ENCODE measurements at places on chromosomes 7 and 10.

GRCh38 chr10:10310498-10310897 is 707.2 kb upstream of the CELF2 start:
- no peak for DNase-seq

DNA sequence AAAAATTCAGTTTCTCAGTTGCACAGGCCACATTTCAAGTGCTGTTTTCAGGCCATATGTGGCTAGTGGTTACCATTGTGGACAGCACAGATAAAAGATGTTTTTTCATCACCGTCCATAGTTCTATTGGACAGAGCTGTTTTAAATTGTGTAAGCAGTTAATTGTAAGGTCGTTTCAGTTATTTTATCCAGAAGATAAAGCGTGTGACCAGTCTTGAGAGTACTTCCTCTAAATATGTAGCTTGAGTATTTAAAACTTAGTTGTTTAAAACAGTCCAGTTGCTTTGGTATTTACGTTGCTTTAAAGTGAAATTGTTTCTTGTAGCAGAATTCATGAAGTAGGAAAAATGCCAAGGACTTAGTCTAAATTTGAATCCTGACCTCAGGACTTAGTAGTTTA is 66.9 kb downstream of the ZNRF2 start:
- no peak for DNase-seq

GRCh38 chr10:50439806-50440205 is 183.9 kb downstream of the SGMS1 start:
- no peak for DNase-seq

DNA sequence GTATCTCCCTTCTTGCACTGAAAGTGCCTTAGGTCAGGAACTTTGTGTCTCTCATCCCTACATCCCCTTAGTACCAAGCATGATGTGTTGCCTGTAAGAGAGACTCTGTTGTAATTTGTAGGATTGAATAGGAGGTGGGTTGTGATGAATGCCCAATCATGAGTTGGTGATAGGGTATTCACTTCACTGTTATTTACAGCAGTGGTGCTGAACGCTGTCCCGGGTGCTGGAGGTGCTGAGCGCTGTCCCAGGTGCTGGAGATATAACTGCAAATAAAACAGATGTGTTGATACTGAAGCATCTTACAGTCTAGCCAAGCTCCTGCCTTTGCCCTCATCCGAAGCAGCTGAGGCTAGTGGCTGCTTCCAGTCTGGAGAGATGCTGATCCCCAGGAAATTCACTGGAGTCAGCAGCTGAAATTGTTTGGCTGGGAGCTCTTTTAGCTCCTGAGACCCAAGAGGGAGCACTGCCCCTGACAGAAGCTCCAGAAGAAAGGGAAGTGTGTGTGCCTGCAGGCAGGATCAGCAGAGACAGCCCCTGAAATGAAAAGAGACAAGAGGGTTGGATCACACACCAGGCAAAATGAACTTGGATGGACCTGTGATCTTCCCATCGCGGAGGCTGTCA is 183.4 kb downstream of the SORCS3 start:
- DNase-seq = no peak

DNA sequence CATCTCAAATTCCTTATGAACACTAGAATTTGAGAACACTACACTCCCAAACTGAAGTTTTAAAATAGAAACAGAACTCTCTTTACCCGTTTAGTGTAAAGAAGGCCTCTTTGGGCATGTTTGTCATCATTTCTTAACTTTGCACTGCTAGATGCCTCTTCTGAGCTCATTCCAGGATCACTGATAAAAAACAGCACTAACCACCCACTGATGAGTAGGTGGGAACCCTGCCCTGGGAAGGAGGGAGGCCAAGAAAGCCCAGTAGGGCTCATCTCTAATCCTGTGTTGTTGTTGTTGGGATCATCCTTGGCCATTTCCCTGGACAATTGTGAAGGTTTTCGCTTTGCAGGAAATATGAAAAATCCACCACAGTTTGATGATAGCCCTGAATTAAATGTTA is 68.2 kb downstream of the CUBN start:
- no peak for DNase-seq

GRCh38 chr7:31981874-31982390 is 88.3 kb downstream of the PDE1C start:
- no peak for DNase-seq

- DNase-seq = no peak
Observed at GRCh38 chr10:10967581-10968256, 50.0 kb upstream of the CELF2 start.

- DNase-seq = no peak
Observed at GRCh38 chr7:158377800-158378623, 209.6 kb downstream of the PTPRN2 start.

DNA sequence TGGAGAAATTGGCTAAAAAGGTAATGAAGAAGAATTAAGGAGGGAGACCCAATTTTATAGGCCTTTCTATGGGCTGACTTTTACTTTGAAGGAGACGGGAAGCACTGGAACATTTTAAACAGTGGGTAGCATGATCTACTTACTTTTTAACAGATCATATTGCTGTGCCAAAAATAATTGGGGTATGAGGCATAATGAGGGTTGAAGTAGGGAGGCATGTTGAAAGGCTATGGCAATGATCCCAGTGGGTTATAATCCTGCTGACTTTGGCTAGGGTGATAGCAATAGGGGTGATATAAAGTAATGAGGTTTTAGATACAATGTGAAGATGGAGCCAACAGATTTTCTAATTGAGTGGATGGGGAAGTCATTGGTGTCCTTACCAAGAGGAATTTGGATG is 73.2 kb downstream of the GPR37 start:
- DNase-seq = no peak

- DNase-seq = peak; percentile 65
Observed at GRCh38 chr10:93541402-93542357, 24.8 kb upstream of the FFAR4 start.

- no peak for DNase-seq
Observed at GRCh38 chr7:20219062-20219445, 1.9 kb upstream of the MACC1 start.

DNA sequence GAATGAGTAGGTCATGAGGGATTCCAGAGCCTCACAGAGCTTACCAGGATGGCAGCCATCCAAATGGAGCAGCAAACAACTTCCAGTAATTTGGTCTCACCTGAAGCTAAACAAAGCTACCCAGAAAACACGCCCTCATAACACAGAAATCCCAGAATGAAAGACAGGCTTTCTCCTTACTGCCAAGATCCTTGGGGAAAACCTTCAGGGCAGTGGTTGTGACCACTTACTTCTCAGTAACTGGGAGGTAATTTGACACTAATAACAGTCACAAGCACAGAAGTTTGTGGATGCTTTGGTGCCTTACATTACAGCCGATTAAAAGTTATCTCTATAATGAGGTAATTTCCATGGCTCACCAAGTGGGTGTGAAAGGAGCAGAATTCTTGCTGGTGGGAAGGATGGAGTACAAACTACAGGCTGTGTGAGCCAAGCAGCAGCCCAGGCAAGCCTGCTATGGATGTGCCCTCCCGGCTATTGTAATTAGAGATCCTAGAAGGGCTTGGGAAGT is 10.4 kb downstream of the WDR91 start:
- no peak for DNase-seq

DNA sequence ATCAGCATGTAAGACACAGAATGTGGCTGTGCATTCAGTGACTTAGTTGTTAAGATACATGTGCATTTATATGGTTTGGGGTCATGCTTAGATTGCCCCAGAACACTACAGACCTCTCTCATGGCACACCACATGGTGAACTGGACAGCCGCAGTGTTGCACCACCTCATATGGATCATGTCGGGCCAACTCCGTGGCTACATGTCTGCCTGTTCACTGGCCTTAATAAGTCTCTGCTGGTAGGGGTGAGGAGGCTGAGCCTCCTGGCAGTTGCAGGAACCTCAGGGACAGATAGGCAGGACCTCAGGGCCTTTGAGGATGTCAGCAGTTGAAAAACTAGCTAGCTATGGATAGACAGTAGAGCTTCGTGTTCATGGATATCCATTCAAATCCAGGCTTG is 751.0 kb downstream of the GRID1 start:
- DNase-seq = no peak

DNA sequence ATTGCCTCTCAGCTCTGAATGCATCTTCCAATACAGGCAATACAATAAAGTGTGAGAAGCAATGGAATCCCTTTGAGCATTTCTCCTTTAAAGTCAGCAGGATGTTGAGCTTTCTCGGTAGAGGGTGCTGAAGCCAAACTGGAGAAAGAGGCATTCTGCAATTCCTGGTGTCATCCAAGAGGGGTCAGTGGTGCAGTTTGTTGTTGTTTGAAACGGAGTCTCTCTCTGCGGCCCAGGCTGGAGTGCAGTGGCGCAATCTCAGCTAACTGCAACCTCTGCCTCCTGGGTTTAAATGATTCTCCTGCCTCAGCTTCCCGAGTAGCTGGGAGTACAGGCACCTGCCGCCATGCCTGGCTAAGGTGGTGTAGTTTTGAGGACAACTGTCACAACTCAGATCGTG is 486.5 kb downstream of the CALN1 start:
- no peak for DNase-seq

DNA sequence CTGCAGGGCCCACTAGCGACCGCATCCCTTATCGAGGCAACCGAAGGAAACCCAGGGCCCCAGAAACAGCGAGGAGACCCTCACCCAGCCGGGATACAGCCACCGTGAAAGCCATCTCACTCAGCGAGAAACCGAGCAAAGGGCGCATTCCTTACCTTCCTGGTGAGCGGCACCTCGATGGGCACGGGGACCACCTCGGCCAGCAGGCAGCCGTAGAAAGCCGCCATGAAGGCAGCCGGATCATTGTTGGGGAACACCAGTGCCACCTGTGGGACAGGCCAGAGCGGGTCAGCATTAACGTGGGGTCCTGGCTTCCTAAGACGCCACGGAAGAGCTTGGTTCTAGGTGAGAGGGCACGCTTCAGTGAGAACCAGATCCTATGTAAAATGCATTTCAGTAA is 263.7 kb downstream of the ZMYND11 start:
- DNase-seq = no peak

DNA sequence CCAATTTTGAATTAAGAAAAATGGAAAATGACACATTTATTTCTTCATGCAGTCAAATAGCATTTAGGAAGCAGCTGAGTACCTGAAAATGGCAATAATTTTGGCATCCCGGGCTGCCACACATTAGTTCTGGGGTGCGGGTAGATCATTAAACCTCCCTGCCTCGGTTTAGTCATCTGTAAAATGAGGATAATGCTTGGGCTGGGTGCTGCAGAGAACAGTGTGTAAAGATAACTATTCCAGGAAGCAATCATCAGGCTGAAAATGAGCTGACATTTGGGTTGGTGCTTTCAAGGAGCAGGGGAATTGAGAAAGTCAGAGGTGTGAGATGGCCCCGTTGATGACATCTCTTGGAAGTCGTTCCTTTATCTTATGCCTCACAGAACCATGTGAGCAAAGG is 767.2 kb downstream of the PHTF2 start:
- DNase-seq = no peak

GRCh38 chr7:8017423-8017822 is 48.8 kb downstream of the GLCCI1 start:
- DNase-seq = no peak

GRCh38 chr10:12279281-12279680 is 70.1 kb upstream of the CAMK1D start:
- DNase-seq = no peak

GRCh38 chr7:128937647-128938543 is at the start of gene IRF5:
Gene IRF5 (plus strand): TSS chr7:128937927. CDS start chr7:128942082, 4,155 bp downstream.
- DNase-seq = no peak

DNA sequence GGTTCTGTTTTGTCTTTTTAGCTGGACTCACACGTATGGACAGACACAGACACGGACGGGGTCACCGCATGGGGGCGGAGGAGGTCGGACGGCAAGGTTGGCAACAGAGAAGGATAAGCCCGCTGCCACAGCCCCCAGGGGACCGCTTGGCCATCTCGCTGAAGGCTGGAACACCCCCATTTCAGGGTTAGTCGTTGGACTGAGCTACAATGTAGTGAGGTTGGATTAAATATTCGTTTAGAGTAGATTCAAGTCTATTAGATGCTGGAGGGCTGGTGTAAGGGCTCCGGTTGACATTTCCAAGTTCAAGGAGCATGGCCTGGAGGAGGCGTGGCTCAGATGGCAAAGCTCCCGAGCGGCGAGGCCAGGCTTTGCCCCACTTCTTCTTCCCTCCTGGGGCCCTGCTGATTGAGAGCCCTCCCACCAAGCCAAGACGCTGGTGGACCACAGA is 35.2 kb downstream of the PPIF start:
- no peak for DNase-seq

DNA sequence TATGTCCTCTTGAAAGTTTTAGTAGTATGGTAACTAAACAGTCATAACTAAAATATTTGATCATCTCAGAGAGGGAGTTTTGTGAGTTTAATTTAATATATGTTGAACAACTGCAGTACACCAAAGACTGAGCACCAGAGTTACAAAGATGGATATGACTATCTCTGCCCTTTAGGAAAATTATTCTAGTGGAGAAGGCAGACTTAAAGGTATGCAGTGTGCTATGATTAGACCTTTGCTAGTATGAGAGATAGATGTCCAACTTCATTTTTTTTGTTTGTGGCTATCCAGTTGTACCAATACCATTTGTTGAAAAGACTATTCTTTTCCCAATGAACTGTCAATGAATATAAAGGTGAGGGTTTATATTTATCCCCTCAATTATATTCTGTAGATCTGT is 33.4 kb downstream of the AKAP9 start:
- DNase-seq = no peak

GRCh38 chr7:100678291-100678984 is 4.9 kb downstream of the GNB2 start:
- DNase-seq = no peak

GRCh38 chr10:124323111-124323725 is 95.5 kb downstream of the OAT start:
- no peak for DNase-seq

- DNase-seq = no peak
Observed at GRCh38 chr7:98276241-98276761, 5.2 kb upstream of the BRI3 start.

DNA sequence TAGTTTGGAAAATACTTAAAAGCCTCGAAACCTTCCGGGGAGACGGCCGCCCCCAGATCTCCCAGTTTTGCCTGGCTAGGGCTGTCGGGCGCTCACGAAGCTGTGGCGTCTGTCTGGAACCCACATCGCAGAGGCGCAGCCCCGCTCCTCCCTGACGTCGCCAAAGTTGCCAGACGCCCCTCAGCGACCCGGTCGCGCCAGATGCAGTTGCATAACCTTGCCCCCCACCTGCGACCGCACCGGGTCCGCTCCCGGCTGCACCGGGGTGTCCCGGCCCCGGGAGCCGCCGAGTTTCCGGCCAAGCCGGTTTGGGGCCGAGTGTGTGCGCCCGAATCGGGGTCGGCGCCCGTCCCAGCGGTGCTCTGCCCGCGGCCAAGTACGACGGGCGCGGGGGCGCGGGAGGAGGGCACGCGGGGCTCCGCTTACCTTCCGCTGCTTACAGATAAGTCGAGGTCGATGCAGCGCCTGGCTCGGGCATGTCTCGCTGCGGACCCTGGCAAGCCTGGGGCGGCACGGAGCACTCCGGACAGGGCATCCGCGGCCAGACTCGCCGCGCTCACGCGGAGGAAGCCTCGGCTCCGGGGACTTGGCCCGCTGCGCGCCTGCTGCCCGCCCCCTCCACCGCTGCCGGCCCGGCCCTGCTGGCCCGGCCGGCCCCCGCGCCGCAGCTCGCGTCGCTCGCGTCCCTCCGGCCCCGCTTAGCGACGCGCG is 665 bp downstream of the INSYN2A start:
- no peak for DNase-seq
